ENCODE measurements at places on chromosomes 11 and 22.

DNA sequence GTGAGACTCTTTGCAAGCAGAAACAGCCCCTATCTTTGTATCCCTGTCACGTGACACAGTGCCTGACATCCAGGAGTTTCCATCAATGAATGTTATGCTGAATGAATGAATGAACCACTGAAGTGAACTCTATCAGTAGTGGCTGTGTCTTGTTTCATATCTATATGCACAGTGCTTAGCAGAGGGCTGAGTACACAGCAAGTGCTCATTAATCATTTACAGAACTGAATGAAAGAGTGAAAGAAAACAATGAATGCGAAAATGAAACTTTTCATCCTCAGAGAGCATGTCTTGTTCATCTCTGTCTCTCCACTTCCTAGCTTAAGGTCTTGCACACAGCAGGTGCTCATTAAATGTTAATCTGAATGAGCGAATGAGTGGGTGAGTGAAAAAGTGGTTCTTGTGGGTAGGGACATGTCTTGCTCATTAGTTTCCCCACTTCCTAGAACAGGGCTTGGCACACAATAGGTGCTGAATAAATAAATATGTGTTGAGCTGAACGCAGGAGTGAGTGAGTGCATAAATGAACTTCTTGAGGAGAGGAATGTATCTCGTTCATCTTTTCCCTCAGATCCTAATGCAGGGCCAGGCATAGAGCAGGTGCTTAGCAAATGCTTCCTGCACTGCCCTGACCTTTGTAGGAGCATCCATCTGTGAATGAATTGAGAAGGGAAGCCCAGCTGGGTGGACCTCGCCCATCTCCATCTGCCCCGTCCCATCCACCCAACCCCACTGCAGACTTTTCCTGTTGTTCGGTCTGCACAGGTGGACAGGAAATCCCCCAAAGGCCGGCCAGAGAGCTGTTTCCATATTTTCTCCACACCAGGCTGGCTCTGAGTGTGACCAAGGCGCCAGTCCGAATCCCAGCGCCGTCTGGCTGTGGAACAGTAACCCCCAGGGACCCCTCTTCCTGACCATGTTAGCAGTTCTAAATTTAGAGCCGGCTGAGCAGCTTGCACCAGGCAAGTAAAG lies 113.4 kb upstream of the CRYBB3 start:
- DNase-seq = no peak

DNA sequence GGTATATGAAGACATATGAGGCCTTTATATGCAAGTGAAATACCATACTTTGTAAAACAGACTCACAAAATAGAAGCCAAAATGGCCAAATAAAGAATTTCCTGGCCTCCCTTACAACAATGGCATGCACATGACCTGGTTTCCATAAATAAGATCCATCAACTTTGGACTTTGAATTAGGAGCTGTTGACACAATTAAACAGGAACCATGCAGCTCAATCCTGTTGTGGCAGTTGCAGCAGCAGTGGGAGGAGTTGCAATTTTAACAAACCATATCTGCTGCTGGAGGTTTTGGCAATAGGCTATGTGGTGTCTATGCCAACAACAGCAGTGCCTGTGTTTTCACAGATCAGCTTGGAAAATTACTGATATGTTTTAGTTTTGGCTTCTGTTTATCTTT lies 818.6 kb downstream of the FAM181B start:
- DNase-seq = no peak

- no peak for DNase-seq
Observed at GRCh38 chr11:86510097-86510496, 135.4 kb downstream of the CCDC81 start.

DNA sequence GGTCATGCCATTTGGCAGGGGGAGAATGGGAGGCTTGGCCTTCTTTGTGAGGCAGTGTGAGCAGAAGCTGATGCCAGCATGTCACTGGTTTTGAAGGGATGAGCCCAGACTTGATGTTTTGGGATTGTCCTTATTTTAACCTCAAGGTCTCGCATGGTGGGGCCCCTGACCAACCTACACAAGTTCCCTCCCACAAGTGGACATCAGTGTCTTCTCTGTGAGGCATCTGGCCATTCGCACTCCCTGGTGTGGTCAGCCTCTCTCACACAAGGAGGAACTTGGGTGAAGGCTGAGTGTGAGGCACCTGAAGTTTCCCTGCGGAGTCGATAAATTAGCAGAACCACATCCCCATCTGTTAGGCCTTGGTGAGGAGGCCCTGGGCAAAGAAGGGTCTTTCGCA lies 59.8 kb downstream of the TIMP3 start:
- no peak for DNase-seq

- no peak for DNase-seq
Observed at GRCh38 chr11:93704237-93704636, 37.1 kb downstream of the TAF1D start.

GRCh38 chr11:34063061-34063795 lies 11.7 kb downstream of the CAPRIN1 start:
- no peak for DNase-seq

GRCh38 chr11:64356498-64357411 lies 2.2 kb upstream of the RPS6KA4 start:
- no peak for DNase-seq

GRCh38 chr22:50209893-50210292 lies 9.1 kb downstream of the SELENOO start:
- DNase-seq = peak; percentile 58

DNA sequence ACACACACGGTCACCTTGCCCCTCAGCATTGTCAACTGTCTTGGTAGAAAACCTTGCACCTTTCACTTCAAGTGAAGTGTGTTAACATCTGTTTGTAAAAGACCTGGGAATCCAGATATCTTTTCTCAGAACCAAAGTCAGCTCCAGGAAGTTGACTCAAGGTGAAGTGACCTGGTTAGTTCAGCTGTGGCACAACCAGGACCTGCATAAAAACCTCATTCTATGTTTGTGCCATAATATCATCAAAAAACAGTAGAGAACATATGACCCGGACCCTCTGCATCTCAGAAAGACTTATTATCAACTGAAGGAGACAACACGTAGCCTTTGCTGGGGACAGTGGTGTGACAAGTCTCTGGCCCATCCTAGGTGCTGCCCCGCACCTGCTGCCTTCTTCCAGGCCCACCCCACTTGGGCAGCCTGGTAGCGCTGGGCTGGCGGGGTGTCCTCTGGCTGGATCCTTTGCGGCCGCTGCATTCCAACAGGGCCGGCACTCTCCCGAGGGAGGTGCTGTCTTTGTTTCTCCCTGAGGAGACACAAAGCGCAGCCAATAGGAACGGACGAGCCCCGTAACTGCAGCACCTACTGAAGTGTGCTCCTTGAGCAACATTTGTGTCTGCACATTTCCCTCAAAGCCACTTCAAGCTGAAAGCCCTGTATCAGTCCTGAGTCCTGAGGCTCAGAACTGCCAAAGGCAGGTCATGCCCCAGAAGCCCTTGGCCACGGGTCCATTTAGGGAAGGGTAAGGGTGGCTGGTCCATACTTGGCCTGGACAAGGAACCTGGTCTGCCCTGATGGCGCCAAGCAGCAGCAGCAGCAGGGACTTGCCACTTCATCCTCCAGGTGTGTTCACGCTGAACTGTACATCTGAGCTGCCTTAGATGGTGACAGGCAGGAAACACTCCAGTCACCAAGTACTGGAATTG lies 25.2 kb downstream of the LRRC74B start:
- DNase-seq = no peak

- no peak for DNase-seq
Observed at GRCh38 chr22:39155421-39155820, 2.9 kb upstream of the CBX7 start.

- DNase-seq = no peak
Observed at GRCh38 chr11:109320595-109320994, 101.4 kb upstream of the C11orf87 start.

- DNase-seq = no peak
Observed at GRCh38 chr11:47400768-47401279, 7.6 kb upstream of the SLC39A13 start.

DNA sequence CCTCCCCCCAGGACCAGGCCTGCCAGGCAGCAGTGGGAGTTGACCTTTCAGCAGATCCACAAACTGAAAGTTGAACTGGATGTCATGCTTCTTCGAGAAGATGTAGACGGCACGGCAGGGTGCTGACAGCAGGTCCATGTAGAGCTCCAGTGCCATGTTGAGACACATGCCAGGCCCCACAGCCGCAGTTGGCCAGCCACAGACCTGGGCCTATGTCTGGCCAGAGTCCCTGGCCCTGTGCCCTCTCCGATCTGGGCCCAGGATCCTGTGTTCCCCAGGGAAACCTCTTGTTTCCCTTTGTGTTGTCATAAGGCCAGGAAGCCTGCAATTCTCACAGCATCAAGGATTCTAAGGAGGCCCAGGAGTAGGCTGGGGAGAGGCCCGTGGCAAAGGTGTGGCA lies at the start of gene GSTT4:
Gene GSTT4, minus strand, starts transcription at position 253 of the 400 bp plus-strand sequence. Its CDS starts 97 bp downstream, at position 156.
- DNase-seq = no peak

DNA sequence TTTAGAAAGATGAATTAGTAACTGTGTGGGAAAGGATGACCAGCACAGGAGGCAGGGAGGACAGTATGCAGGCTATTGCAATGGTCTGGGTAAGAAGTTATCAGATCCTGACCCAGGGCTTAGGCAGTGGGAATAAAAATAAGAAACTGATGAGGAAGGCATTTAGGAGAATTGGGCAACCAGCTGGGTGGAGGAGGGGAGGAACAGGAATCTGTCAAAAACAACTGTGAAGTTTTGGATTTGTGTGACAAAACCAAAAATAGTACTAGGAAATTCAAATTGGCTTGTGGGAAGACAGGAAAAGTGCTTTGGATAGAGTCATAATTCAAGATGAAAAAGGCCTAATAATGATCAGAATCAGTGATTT lies 27.9 kb downstream of the MMP13 start:
- DNase-seq = no peak

DNA sequence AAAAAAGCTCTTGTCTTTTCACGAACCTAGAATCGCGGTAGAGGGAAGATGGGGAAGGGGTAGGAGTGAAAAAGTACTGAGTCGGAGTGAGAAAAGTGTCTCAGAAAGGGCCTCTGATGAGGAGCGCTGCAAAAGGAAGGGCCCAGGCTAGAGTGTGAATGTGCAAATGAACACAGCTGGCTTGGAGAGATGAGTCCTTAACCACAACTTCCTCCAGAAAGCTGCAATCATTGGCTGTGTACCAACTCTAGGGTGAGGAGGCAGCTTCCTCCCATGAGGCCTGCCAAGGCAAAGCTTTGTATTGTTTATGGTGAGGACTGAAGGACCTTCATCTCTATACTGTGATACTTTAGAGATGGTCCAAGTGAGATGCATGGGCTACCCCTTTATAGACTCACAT lies 566.9 kb upstream of the ANO5 start:
- DNase-seq = no peak

DNA sequence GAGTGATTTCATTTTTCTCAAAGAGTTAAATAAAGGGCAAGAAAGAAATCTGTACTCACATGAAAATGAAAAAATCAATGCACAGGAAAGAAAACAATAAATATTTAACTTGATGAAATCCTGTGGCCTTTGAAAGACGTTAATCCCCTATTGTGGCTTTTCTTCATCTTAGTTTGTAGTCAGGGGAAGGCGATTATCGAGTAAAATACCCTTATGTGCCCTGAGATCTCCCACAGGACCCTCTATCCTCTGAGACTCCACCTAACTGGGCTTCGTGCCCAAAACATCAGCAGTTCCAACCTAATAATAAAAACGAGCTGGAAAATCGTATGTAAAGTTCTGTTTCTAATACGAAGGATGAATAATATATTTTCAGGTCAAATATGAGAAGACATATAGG lies 208.2 kb upstream of the ZC3H12C start:
- DNase-seq = no peak

DNA sequence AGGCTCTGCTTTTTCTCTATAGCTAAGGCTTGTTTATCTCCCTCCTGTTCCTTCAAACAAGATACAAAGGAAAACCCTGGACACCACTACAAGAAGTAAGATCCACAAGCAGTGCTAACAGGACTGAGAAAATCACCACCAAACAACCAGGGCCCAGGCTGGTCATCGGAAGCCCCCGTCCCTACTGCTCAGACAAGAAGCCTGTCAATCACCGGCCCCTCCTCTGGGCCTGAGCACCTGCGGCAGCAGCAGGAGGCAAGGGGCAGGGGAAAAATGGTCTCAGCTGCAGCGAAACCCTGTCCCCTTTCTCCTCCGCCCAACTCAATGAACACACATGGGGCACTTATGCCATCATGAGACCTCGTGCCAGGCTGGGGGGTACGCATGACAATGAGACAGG lies 155.2 kb downstream of the CEP164 start:
- DNase-seq = no peak

GRCh38 chr22:17960695-17961445 lies 63.5 kb downstream of the MICAL3 start:
- no peak for DNase-seq

GRCh38 chr11:106983261-106983660 lies 35.0 kb downstream of the GUCY1A2 start:
- no peak for DNase-seq

DNA sequence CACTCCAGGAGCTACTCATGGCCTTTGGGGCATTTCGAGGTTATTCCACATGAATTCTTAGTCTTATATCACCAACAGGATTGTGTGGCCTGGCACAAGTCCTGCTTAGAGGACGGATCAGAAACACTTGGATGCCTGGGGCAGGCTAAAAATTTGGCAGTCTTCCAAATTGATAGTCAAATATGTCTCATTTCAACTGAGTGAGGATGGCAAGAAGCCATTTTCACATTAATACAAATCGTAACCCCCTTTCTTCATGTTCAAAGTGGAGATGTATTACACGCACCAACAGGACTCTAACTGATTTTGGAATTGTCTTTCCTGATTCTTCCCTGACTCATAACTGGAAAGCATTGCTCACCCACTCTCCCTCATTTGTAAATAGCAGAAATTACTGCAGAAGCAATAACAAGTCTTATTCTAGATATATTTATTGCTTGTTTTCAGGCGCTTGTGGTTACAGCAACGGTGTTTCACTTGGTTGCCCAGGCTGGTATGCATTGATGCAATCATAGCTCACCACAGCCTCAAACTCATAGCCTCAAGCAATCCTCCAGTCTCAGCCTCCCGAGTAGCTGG lies 10.3 kb upstream of the CCDC86 start:
- DNase-seq = no peak

DNA sequence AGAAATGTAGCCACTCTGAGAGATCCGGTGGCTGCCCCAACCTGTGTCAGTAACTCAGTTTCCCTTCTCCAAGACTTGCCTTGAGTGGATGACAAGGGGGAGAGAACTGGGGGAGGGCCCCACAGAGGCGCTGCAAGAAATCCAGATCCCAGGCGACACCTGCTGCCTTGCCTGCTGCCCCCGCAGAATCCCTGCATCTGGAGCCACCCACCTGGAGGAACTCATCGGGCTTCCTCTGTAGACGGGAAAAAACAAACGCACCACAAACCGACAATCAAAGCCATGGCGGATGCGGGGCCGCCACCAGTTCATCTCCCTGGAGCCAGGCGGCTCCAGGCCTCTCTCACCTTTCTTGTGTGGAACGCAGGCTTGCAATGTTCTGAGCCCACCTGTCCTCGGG lies 40.2 kb downstream of the MACROD1 start:
- no peak for DNase-seq
